ENCODE measurements at places on chromosomes 11 and 22.
A peak's percentile ranks its signal among the peaks of the same experiment; 100 is the strongest.

DNA sequence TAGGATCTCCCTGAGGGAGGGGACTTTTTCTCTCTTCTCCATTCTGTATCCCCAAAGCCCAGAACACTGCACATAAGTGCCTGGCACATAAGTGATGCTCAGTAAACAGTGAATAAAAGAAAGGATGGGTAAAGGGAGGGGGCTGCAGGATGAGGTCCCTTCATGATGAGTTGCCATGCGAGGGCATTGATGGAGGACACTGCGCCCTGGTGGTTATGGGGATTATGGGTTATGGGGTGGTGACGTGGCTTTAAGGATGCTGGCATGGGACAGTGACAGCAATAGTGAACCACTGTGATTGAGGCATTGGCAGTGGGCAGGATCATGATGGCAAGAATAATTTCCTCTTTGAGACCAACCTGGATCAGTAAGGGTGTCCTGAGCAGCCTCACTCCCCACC lies 43.9 kb upstream of the LRRC32 start:
- DNase-seq: no peak

DNA sequence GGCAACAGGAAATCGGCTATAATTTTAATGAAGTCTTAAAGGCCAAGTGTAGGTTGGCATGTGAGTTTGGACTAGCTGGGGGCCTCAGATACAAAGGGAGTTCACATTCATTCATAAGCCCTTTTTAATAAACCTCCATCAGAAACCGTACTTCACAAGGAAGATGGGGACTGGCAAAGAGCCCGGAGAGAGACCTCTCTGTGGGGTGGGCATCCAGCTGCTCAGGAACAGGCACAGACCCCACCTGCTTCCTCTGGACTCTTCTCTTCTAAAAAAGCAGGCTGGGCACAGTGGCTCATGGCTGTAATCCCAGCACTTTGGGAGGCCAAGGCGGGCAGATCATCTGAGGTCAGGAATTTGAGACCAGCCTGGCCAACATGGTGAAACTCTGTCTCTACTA lies 3.9 kb upstream of the ARFGAP3 start:
- DNase-seq: no peak

- DNase-seq: no peak
These were observed 55.6 kb upstream of the LYVE1 start for GRCh38 chr11:10623797-10624761.

DNA sequence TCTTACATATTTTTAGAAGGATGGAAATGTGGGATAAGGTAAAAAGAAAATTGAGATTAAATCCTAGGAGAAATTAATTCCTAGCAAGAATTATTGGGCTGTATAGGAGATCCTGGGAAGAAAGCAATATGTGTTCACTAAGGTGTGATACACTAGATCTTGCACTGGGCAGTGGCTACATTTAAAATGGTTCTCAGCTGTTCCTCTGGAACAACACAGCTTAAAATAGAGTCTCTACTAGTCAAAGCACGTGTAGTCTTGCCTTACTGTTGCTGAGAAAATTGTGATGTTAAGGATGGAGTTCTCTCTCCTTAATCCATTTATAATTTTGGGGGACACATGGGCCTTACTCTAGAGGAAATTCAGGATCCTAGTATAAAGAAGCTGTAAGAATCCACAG lies 54.9 kb downstream of the EXT2 start:
- no peak for DNase-seq

- no peak for DNase-seq
These were observed 307.7 kb downstream of the SHANK2 start for GRCh38 chr11:70944636-70945035.

DNA sequence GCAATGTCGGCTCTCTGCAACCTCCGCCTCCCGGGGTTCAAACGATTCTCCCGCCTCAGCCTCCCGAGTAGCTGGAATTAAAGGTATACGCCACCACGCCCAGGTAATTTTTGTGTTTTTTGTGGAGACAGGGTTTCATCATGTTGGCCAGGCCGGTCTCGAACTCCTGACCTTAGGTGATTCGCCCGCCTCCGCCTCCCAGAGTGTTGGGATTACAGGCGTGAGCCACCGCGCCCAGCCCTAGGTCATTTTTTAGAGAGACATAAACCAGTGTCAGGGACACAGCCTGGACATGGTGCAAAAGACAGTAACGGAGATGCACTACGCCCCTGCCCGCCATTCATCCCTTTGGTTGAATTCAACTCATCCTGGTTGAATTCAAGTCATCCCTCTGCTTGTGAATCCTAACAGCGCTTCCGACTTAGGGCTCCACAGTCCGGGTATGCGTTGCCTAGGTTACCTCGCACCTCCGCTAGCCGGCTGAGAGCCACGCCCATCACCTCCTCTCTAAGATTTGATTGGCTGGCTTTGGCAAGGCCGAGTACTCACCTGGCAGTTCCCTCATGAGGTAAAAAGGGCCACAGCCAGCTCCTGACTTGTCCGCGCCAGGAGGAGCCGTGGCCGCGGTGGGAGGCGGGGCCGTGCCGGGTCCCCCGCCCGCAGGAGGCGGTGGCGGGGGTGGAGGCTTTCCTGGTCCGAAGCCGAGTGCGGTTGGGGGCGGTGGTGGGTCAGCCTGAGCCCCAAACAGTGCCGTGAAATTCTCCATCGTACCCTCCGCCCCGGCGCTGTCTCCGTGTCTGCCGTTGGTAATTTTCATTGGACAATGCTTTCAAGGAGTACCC lies at the start of gene MED19:
TSS of gene MED19 (minus strand) at position 802 of the 842 bp plus-strand sequence. CDS start at position 766, 36 bp downstream.
- peak; percentile 11 for DNase-seq

DNA sequence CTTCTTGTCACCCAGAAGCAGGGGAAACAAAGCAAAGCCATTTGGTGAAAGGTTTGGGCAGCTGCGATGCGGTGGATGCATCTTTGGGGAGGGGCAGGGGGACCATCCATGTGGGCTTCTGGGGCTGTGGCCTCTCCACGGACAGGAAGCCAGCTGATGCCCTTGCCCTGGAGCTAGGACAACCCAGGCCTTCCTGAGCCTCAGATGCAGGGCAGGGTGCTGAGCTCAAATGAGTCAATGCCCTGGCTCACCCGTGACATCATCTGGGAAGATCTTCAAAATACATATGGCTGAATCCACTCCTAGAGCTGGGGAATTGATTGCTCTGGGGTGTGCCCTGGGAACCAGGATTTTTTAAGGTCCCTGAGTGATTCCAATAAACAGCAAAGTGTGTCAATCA lies 1418.2 kb downstream of the TBC1D22A start:
- no peak for DNase-seq

GRCh38 chr11:20493340-20493739 lies 105.8 kb downstream of the PRMT3 start:
- no peak for DNase-seq

GRCh38 chr11:65781152-65781961 lies 581 bp upstream of the AP5B1 start:
- no peak for DNase-seq

- DNase-seq: no peak
These were observed 22.2 kb downstream of the SVIP start for GRCh38 chr11:22807391-22807790.

DNA sequence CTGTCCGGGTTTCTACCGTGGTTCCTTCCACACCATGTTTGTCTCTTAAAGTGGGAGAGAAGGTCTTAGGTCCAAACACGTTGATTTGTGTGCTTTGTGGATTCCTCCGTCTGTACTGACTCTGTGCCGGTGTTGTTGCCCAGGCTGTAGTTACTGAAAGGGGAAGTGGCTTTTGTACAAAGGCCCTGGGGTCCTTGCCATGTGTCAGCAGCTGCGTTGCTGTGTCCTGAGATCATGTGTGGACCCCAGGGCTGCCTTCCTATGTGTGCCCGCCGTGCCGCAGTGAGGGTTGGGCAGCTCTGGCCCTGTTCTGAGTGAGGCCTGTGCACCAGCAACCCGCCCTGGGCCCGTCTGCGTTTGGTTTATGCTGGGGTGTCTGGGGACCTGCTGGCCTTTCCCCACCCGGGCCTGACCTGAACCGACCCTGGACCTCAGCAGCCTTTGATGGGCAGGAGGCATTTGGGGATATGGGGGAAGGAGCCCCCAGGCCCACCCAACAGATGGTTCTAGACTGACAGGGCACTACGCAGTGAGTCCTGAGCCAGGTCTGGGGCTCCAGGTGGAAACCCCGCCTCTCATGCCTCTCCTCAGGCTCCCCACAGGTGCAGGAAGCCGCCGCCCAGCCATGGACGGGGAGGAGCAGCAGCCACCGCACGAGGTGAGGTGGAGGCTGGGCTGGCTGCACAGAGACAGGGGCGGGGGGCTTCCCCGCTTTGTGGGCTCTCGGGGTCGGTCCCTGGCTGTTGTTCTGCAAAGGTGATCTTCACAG lies 6.9 kb downstream of the TRABD start:
- no peak for DNase-seq

GRCh38 chr11:66559142-66559865 lies 9.1 kb downstream of the CTSF start:
- DNase-seq: no peak

- no peak for DNase-seq
These were observed 401.0 kb downstream of the LARGE1 start for GRCh38 chr22:33519071-33519973.

DNA sequence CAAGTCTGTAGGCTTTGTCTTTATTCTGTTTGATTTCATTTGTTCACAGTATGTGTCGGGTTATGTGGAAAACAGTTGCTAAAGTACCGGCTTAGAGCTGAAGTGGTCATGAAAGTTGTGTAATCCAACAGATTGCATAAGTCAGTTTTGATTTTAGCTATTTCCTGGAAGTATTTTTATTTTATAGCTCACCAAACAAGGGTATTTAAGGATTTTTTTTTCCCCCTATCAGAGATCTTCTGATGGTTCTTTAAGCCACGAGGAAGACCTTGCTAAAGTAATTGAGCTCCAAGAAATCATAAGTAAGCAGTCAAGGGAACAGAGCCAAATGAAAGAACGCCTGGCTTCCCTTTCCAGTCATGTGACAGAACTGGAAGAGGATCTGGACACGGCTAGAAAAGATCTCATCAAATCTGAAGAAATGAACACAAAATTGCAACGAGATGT lies 55.9 kb downstream of the PPFIA1 start:
- DNase-seq: peak; percentile 33

DNA sequence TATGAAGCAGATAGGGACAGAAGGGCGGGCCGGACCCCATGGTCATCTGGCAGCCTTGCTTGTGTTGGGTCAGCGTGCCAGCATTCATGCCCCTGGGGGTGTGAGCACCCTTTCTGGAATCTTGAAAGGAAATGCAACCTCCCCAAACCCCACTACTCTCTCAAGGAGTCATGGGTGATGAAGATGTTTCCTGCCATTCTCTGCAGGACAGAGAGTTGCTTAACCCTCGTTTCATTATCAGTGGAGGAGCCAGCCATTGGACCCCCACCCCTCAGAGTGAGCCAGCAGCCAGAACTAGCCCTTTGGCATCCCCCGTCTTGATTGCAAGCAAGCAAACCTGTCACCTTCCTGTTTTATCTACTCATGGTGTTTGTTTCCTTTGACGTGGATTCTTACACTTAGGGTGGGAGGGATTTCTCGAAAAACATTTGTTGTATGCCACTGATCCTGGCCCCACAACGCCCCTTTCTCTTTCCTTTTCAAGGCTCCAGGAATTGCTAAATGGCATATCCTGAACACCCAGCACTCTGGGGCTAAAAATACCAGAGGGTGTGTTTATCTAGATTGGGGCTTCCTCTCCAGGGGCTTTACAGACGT lies 258.3 kb downstream of the ETS1 start:
- no peak for DNase-seq

GRCh38 chr11:80240245-80240644 lies 799.4 kb upstream of the TENM4 start:
- DNase-seq: no peak

GRCh38 chr11:109695696-109696095 lies 273.7 kb downstream of the C11orf87 start:
- DNase-seq: no peak
